Type B pancreatic cell (in vitro differentiated cells): ENCODE measurements at places on chromosomes 16 and 17. TPM values are rescaled to one million over a fixed set of nuclear protein-coding genes. Genes with fewer than 3 reads are reported as not detected.
A peak's percentile ranks its signal among the peaks of the same experiment; 100 is the strongest.

The LITAF gene
- 49.8 and 66.6 TPM in 2 replicates for total RNA-seq

The WNT9B gene
- 0.89 and 1.2 TPM in 2 replicates for total RNA-seq

The HSPB9 gene
- 0.36 TPM in 1 of 2 replicates, not detected in the other for total RNA-seq

GRCh38 chr16:10168258-10168657 lies 14.0 kb downstream of the GRIN2A start:
- no peak for DNase-seq

DNA sequence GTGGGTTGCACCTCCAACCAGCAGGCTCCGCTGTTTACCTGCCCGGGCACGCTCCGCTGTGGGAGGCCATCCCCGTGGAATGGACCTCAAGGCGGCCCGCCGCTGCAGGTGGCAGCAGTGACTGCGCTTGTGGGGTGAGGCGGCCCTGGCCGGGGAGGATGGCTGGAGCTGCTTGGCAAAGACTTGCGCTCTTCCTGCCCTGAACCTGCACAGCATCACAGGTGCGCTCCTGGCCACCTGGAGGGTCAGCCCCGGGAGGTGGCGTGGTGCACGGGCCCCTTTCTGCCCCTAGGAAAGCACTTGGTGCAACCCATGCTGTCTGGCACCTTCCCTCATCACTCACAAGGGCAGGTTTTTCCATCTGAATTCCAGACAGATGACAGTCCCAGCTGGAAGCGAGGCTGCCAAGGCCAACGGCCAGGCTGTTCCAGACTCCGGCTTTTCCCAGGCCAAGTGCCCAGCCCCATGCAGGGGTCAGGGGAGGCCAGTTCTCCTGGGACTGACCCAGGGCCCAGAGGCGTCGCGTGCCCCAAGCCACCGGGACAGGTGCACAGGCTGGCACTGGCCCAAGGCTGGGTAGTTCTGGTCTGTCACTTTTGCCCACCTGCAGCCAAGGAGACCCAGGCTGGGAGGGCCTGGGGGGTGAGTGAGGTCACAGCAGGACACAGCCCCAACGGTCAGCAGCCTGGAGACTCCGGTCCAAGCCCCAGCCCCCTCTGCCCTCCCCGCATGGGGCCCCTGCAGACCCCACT lies 13.3 kb downstream of the UTS2R start:
- no peak for DNase-seq

- DNase-seq, result no peak
Measured at GRCh38 chr16:73210084-73210483, 162.2 kb upstream of the ZFHX3 start.

GRCh38 chr16:74724820-74725549 lies 24.3 kb upstream of the MLKL start:
- DNase-seq, result peak; percentile 65

DNA sequence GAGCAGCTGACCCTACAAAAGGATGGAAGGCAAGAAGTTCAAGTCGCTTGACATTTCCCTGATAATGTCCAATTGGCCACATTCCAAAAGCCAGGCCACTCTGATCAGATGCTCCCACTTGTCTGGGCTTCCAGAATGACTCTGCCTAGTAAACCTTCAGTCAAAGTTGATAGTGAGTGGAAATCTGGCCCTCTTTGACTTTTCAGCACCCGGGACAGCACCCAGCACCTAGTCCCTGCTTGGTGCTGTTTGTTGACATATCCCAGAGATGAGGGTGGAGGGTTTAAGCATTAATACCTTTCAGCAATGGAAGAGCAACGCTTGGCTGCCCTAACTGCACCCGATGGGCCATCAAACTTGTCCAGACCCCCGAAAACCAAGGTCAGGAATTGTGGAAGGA lies 131.3 kb downstream of the AIPL1 start:
- DNase-seq, result no peak
